Right lobe of liver (tissue), 6 donors: ENCODE measurements at places on chromosomes 6 and 20.

GRCh38 chr6:147001621-147002020 is 202.6 kb upstream of the STXBP5 start:
- DNase-seq = no peak
- H3K36me3 ChIP-seq = no peaks in the 10 kb centered on the region
- no peaks in the 10 kb centered on the region for H3K4me1 ChIP-seq
- H3K27me3 ChIP-seq = no peaks in the 10 kb centered on the region
- no peak overlapping the region for H3K27ac ChIP-seq
- H3K4me3 ChIP-seq = no peak overlapping the region

GRCh38 chr6:106910999-106911949 is 63.3 kb downstream of the CD24 start:
- no peak overlapping the region for H3K4me3 ChIP-seq
- H3K4me1 ChIP-seq = no peaks in the 10 kb centered on the region
- H3K27me3 ChIP-seq = no peaks in the 10 kb centered on the region
- no peak for DNase-seq
- no peaks in the 10 kb centered on the region for H3K36me3 ChIP-seq

DNA sequence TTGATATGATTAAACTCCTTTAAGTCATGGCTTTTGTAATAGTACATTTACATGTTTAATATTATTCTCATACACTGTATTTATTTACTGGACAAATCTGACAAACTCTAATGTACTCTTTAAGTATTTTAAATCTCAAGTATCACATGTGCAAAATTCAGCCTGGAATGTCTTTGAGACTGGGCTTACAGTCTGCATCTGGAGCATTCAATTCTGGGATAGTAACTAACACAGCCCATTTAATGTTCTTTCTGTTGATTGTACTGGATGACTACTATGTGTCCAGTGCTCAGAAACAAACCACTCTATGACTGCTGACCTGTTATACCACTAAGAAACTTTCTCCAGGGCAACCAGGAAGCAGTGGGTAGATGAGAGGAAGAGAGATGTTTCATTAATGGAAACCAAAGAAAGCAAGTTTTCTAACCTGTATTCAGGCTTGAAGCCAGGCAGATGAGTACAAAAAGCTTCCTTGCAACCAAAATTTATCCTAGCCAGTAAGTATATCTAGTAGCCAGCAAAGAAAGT is 26.8 kb downstream of the FBXL4 start:
- DNase-seq = no peak
- H3K27ac ChIP-seq = no peak overlapping the region
- H3K27me3 ChIP-seq = no peaks in the 10 kb centered on the region
- H3K4me1 ChIP-seq = peaks cover 5% of the 10 kb centered on the region
- no peaks in the 10 kb centered on the region for H3K36me3 ChIP-seq
- no peak overlapping the region for H3K4me3 ChIP-seq

DNA sequence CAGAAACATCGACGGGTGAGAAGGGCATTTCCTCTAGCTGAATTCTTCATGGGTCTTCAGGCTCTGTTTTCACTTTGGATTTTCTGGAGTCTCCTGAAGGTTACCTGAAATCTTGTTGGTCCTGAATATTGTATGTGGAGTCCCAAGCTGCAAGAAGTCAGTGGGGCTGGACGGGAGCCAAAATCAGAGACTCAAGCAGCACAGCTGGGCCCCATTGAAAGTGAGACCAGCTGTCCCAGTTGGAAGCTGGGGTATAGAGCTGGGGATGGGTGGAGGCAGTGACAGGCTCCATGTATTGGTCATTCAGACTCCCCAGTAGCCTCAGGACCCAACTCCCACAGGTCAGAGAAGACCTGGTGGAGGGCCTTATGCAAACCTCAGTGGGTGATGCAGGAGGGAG is 111.3 kb upstream of the MLN start:
- no peaks in the 10 kb centered on the region for H3K4me1 ChIP-seq
- no peaks in the 10 kb centered on the region for H3K27me3 ChIP-seq
- no peaks in the 10 kb centered on the region for H3K36me3 ChIP-seq
- H3K27ac ChIP-seq = no peak overlapping the region
- no peak overlapping the region for H3K4me3 ChIP-seq

- no peaks in the 10 kb centered on the region for H3K27me3 ChIP-seq
- no peak for DNase-seq
- H3K4me3 ChIP-seq = no peak overlapping the region
- no peaks in the 10 kb centered on the region for H3K36me3 ChIP-seq
- H3K4me1 ChIP-seq = peaks cover 1% of the 10 kb centered on the region
- H3K27ac ChIP-seq = no peak overlapping the region
Observed at GRCh38 chr6:84897988-84898594, 133.7 kb upstream of the TBX18 start.
